DMS153 (cell line): ENCODE measurements at places on chromosomes 11 and 22.

DNA sequence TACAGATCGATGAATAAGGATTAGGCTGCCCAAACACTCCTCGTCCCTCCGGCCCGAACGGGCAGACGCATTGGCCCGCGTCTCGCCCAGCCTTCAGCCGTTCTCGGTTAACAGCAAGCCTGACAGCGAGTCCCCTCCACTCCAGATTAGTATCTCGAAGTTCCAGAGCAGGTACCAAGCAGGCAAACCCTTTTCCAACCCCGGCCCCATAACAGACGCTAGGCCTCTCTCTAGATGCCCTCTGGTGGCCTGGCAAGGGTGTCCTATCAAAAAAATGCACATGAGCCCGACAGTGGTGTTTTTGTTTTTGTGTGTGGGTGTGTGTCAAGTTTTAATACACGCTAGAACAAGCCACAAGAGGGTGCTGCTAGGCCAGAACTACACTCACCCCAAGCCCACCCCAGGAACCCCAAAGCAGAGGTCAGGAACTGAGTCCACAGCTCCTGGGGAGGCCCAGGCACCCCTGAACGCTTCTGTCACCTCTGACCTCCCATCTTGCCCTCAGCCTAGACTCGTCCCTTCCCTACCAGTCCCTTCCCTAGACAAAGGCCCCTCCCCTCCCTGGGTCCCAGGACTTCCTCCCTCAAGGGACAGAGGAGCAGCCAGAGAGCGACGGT lies 658 bp upstream of the ARFGAP2 start:
- peak; percentile 57 for DNase-seq

GRCh38 chr11:65403607-65404121 lies 17.2 kb downstream of the FRMD8 start:
- DNase-seq: no peak

GRCh38 chr11:75056814-75057213 lies 39.9 kb downstream of the OR2AT4 start:
- DNase-seq: no peak

DNA sequence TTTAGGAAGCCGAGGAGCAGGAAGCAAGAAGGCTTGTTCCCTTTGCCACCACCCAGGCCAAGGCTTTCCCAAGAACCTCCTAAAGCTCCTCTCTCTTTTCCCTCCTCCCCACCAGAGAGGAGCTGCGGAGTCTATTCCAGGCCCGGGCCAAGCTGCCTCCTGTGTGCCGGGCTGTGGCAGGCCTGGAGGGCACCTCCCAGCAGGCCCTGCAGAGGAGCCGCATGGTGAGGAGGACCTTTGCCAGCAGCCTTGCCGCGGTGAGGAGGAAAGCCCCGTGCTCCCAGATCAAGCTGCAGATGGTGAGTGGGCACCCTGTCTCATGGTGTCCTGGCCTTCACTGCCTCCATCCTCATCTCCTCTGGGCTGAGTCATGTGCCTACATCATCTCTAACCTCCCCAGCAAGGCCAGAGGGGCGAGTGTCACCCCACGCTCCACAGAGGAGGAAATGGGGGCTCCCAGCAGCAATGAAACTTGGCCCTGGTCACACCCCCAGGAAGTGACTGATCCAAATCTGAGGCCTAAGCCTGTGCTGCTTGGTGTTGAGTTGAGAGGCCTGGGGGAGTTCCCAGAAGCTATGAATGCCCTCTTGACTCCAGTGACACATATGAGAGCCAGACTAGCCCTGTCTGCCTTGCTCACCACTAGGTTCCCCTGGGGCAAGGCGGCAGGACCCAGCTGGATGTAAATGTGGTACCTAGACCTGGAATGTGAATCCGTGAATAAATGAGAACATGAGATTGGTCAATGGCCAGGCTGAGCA lies 104.2 kb downstream of the MYO18B start:
- DNase-seq: no peak

GRCh38 chr11:106288057-106288456 lies 210.6 kb downstream of the AASDHPPT start:
- no peak for DNase-seq

GRCh38 chr11:9231848-9232177 lies 33.3 kb downstream of the DENND5A start:
- no peak for DNase-seq

GRCh38 chr22:47356511-47357011 lies 594.1 kb downstream of the TBC1D22A start:
- DNase-seq: no peak

DNA sequence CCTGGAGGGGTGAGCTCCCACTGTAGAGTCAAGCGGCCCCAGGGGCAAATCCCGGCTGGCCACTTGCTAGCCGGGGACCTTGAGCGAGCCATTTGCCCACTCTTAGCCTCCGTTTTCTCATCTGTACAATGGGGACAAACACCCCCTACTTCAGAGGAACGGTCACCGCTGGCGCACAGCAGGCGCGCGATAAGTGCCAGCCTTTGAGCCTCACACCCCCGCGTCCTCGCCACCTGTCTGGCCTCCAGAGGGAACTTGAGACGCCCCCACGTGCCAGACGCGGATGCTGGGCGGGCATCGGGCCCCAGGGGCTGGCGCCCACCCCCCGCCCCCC lies 72.6 kb upstream of the TCF20 start:
- no peak for DNase-seq

DNA sequence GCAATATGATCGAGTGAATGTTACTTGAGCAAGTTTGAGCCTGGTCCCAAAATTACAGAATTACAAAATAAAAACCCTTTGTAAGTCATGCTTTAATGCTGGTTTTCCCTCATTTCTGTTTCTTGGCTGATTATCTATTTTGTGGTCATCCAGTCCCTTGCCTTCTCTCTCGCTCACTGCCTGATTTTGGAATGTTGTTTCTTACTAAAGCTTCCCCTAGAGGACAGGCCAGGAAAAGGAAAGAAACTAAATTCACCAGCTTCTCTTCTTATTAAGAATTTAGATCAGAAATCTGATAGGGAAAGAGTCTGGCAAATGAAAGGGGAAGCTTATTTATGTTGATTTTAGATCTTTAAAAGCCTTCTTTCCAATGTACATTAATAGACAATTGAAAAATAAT lies 16.6 kb upstream of the BDNF start:
- DNase-seq: no peak

DNA sequence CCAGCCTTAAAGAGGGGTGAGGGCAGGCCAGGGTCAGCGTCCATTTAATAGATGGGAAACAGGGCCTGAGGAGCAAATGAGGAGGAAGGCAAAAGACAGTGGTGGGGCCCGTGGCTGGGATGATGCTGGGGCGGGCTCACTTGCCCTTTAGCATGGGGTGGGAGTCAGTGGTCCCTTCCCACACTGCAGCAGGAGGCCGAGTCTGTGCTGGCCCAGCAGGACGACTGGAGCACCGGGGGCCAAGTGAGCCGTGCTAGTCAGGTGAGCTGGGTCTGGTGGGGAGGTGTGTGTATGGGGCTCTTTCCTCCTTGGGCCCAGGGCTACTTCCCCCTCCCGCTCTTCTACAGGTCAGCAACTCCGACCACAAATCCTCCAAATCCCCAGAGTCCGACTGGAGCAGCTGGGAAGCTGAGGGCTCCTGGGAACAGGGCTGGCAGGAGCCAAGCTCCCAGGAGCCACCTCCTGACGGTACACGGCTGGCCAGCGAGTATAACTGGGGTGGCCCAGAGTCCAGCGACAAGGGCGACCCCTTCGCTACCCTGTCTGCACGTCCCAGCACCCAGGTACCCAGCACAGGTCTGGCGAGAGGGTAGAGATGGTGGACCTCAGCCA lies 12.8 kb downstream of the SCYL1 start:
- no peak for DNase-seq

DNA sequence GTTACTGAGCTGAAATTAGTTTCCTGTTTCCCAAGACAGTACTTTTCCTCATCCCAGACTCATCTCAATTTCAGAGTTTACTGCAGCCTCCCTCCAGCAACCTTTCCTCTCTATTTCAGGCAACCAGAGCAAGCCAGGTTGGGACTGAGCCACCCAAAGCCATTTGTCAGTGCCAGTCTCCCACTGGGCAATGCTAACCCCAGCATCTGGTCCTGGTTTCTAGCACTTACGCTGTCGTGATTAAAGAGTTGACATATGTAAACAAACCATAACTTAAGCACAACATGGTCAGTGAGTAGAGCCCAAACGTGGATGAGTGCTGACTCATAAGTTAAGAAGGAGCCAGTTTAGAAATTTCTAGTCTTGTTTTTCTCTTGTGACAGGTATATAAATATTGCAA lies 119.6 kb upstream of the BLID start:
- DNase-seq: peak; percentile 46

DNA sequence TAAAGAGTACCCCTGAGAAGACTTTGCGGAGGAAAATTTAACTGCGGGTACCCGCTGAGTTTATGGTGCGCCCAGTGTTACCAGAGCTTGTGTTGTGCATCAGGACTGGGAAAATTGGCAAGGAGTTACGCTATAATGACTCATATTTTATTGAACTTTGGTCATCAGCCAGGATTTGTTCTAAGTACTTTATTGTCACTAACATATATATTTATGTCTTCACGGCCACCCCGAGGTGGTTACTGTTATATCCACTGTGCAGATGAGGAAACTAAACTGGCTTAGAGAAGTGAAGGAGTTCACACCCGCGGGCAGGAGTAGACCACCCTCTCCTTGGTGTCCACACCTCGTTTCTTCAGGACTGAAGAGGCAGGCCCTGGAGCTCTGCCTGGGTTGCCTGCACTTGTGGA lies 667 bp downstream of the ACCS start:
- DNase-seq: no peak

DNA sequence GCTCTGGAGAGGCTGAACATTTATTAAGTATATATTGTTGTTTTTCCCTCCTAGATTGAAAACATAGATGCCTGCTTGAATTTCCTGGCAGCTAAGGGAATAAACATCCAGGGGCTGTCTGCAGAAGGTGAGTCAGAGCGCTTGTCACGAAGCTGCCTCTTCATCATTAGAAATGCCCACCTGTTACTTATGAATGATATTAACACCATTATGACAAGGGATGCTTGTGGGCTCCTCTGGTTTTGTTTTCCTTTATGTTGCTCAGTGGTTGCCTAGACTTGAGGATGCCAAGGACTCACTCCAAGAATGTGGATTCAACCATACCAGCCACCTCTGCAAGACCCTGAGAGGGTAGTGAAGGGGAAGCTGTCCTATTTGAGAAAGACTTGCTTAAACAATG lies 156.2 kb downstream of the NAV2 start:
- no peak for DNase-seq

DNA sequence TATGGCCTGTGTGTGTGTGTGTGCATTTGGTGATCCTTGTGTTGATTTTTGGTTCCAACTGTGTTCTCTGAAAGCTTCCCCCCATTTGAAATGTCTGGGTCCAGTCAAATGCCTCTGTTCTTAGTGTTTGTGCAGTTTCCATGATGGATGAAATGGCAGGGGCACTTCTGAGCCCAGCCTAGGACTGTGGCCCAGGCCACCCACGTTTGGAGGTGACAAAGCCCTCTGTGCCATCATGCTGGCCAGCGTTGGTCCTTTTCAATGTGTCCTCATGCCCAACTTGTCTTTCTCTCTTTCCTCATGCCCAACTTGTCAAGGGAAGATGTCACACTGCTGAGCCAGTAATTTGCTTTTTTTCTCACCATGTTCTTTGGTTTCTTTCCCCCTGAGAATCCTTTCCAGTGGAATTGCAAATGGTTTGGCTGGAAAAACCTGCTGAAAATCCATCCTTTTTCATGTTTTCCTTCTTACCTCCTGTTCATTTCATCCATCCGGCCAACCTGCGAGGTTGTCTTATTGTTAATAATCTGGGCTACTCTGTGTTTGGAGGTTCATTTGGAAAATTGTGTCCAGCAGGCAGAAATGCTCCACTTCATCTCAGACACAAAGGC lies 113.7 kb upstream of the NAV2 start:
- no peak for DNase-seq

- peak; percentile 15 for DNase-seq
These were observed 39.8 kb downstream of the SYN3 start for GRCh38 chr22:33018232-33018864.

- no peak for DNase-seq
These were observed 288.4 kb upstream of the PITPNB start for GRCh38 chr22:28207281-28208030.

DNA sequence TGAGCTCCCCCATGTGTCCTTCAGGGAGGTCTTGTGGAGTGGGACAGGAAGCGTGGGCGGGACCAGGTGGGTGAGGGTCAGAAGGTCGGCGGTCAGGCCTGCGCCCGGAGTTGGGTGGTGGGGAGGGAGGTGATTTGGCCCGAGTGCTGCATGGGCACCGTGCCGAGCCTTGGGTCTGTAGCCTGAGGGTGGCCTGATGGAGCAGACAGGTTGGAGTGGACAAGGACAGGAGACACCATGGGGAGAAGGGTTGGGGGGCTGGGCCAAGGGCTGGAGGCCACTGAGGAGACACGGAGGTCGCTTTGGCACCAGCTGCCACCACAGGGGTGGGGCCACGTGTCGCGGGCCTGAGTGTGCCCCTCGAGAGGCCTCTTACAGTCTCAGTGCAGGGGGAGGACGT lies 53.1 kb downstream of the AP2A2 start:
- no peak for DNase-seq

GRCh38 chr11:36010010-36010740 lies 66.3 kb downstream of the LDLRAD3 start:
- no peak for DNase-seq

DNA sequence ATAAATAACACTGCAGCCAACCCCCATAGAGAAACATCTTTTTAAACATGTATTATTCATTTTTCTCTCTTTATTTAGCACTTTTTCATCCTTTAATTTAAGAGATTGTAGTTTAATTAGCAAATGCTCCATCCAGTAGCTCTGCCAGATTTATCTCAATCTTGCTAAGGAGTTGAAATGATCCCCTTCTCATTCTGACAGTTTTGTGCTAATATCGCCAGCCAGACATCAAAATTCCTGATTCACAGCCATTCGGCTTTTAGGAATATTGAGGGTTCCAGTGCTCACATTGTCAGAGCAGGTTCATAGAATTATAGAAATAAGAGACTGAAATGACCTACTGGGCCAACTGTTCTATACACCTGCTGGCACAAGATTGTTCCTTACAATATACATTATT lies 77.8 kb downstream of the CASP12 start:
- no peak for DNase-seq

DNA sequence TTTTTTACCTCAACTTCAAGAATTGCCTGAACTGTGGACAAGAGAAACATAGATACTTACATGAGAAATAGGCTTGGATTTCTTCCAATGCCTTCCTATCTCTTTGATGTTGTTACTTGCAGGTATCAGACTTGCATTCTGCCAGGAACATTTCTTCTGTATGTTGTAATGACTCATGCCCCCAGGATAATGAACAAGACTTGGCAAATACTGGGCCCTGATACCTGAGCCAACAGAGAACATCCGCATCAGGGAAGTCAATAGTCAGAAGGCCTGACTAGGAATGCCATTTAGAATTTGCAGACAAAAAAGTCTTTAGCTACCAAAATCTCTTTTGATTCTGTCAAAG lies 273.7 kb upstream of the KIRREL3 start:
- peak; percentile 9 for DNase-seq

DNA sequence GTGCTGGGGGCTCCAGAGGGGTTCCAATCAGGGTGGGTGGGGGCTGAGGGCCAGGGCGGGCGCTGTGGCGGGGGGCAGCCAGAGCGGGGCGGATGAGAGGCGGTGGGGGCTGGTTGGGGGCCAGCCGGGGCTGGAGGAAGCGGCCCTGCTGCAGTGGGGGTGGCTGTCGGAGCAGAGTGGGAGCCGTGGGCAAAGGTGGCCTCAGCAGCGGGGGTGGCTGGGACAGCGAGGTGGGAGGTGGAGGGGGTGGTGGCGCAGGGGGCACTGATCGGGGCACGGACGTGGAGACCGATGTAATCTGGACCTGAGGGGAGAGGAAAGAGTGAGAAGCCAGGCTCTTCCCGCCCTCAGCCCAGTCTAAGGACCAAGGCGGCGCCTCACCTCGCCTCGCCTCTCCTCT lies 5.1 kb downstream of the RCOR2 start:
- DNase-seq: no peak

- DNase-seq: no peak
These were observed 906 bp downstream of the ARSA start for GRCh38 chr22:50626850-50627641.
